Activated CD4-positive, alpha-beta T cell treated with anti-CD3 and anti-CD28 coated beads, Interleukin-2, amount 50 U/mL, for 16 hours (primary cell): ENCODE measurements at places on chromosomes 5 and 9.

DNA sequence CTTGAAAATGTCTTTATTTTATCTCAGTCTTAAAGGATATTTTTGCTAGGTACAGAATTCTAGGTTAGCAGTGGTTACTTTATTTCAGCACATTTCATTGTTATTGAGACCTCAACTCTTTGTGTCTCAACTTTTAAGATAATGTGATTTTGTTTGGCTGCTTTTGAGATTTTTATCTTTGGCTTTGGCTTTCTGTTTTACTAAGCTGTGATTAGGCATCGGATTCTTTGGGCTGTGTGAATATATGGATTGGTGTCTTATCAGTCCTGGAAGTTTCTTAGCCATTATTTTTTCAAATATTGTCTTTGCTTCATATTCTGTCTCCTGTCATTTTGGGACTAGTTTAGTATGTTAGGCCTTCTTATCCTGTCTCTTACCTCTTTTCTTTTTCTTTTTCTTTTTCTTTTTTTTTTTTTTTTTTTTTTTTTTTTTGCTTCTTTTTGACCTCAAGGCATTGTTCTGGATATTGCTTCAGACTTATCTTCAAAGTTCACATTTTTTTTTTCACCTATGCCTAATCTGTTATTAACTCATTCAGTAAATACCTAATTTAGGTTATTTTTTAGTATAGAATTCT lies 20.1 kb upstream of the APC start:
- DNase-seq = no peak

- no peak for DNase-seq
Measured at GRCh38 chr9:38106488-38106887, 37.5 kb upstream of the SHB start.

DNA sequence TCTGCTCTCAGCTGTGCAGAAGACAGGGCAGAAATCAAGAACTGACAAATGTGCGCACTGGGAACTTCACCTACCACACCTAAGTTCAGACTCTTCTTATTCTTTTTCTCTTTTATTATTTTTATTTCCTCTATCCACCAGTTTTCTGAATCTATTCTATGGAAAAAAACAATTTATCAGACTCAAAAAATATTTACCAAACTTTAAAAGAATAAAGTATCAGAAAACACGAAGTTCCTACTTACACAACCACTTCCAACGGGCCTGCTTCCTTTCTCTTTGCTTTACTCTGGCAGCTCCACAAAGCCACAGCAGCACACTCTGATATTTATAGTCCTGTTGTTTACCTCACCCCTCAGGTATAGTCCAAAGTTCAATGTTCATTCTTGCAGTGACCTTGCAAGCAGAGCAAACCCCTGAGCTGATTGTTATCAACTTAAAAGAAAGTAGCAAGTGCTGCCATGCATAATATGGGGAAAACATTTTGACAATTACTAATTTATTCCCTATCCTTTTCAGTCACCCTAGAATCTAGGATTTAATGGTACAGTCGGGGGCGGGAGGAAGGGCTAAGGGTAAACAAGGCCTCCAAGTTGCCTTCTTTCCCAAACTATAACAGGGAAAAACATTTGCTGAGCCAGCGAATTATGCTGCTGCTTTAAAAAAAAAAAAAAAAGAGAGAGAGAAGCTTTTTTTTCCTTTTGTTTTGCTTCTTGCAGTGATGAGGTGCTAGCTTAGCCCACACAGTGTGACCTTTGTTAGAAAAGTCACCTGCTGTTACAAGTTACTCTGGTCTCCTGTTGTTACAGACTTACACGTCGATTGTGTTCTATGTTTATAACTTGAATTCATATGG lies at the start of gene SELENOP:
SELENOP (minus strand) TSS at position 302 of the 856 bp plus-strand sequence. CDS start 3,539 bp downstream, outside the sequence.
- no peak for DNase-seq

- no peak for DNase-seq
Measured at GRCh38 chr9:82563094-82563493, 499.8 kb downstream of the RASEF start.

DNA sequence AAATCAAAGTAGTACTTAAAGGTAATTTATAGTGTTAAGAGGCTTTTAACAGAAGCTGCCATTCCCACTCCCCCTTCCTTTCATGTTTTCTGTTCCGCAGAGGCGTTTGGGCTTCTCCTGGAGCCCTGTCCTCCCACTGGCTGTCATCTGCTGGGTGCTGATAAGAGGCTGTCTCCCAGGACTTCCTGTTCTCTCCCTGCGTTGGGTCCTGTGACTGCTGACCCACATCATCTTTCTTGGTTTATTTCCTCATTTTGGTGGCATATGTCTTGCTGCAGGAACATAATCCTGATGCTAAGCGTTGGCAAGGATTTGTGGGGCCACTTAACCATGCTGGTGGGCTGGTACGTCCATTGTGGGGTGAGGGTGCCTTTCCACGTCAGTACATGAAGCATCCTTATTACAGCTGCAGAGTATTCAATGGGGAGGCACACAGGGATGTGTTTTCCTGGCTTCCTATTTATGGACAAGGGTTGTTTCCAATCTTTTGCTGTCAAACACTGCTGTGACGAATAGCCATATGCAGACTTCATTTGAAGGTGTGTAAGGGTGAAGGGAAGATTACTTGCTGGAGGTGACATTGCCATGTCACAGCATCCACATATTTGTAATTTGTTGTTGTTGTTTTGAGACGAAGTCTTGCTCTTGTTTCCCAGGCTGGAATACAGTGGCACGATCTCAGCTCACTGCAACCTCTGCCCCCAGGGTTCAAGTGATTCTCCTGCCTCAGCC lies 22.3 kb upstream of the RNF130 start:
- DNase-seq = no peak

- no peak for DNase-seq
Measured at GRCh38 chr9:133397370-133397769, 20.4 kb downstream of the REXO4 start.

GRCh38 chr9:36798350-36799065 lies 225.8 kb downstream of the MELK start:
- no peak for DNase-seq

- no peak for DNase-seq
Measured at GRCh38 chr5:161847447-161847846, 473 bp upstream of the GABRA1 start.

DNA sequence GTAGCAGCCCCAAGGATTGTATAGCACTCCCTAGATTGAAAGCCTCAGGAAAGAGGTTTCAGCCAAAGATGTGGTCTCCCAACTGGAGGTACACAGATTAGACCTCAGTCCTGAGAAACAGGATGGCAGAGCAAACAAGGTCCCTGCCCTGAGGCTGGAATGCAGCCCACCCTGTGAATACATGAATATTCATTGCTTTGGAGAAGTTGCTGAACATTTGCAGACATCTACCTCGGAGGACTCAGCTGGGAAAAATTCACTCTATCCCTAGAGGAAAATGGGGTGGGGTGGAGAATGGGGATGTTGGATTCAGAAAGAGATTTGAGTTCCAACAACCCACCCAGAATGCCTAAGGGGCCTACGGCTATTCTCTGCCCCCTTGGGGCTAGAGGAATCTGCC lies 129.4 kb downstream of the SLIT3 start:
- no peak for DNase-seq

GRCh38 chr5:164688437-164688836 lies 1183.0 kb downstream of the MAT2B start:
- DNase-seq = no peak

- DNase-seq = no peak
Measured at GRCh38 chr5:93072831-93073459, 508.1 kb downstream of the NR2F1-AS1 start.
